ENCODE measurements at places on chromosomes 2 and 18.

DNA sequence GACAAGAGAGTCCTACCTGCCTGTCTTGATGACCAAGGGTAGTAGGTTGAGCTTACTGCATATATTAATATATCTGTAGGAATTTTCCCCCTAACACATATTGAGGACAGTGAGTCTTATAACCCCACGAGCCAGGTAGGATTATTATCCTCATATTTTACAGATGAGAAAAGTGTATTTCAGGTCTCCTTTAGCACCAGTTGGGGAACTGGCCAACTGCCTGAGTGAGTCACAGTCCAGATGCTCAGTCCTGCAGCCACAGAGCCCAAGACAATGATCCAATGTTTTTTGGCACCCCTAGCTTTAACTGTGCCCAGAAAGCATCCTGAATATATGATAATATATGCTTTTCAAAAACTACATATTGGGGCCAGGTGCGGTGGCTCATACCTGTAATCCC, 30.8 kb upstream of the GLS start:
- no peak for DNase-seq

- DNase-seq = no peak
These were observed 87.7 kb upstream of the CXCR4 start for GRCh38 chr2:136205615-136206014.

- DNase-seq = peak; percentile 19
These were observed 70.0 kb downstream of the ACSL3 start for GRCh38 chr2:222930862-222931261.

DNA sequence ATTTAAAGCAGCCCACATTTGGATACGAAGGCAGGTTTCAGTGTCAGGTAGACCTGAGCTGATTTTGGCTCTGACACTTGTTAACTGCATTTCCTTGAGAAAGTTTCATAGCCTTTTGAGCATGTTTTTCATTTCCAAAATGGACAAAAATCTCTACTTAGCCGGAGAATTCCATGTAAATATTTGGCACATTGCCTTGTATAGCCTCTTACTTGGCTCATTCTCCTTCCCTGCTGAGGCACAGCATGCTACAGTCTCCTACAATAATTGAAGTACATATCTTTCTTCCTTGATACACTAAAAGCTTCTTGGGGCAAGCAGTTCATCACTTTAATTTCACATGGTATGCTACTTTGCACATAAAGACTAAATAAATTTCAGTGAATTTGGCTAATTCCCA, 772.2 kb upstream of the CHAC2 start:
- no peak for DNase-seq

DNA sequence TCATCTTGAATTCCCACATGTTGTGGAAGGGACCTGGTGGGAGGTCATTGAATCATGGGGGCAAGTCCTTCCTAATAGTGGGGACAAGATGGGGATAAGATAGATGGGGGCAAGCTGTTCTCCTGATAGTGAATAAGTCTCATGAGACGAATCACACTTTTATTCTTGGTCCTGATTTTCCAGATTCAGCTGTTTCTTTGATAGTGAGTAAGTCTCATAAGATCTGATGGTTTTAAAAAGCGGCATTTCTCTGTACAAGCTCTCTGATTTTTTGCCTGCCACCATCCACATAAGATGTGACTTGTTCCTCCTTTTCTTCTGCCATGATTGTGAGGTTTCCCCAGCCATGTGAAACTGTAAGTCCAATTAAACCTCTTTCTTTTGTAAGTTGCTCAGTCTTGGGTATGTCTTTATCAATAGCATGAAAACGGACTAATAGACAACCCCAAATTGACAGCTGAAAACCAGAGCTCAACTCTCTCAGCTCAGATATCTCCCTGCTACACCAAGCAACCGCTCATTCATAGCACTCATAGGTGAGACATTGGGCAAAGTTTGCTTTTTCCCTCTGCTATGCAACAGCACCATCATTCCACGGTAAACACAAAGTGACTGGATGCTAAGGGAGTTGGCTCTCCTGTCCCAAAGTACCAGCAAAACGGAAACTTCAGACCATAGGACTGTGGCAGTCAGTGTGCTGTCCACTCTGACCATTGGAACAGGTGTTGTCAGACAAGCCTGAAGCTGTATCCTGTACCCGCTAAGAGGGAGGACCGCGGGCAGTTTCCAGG, 44.9 kb upstream of the TBC1D8 start:
- no peak for DNase-seq

DNA sequence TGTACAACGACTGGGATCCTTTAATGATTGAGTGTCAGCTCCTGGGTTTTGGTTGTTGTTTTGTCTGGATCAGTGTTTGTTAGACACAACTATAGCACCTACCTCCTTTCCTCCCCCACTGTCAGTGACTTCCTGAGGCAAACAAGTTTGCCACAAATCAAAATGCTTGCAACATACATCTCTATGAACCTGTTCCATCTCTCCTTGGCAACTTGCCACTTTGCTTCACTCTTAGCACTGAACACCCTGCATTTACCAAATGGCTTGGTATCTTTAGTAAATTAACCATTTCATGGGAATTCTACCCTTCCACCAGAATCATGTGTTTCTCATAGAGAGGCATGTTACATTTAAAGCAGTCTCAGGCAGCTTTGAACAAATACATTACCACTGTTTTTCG, 301.1 kb upstream of the TANK start:
- DNase-seq = no peak

DNA sequence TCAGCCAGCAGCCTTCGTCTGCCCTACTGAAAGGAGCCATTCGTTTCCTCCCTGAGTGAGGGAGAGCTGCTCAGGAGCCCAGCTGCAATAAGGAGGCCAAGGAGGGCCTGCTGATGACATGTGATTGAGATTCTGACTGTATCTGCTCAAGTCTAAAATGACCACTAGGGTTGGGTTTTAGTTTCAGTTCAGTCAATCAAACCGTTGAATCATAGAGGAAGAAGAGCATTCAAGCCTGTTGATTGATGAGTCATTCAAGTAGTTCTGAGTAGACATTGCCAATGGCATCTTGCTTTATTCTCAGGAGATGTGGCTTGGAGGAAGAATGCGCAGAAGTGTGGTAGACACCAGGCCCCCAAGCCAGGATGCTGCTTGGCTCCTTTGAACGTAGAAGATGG, 19.9 kb upstream of the BCL2L11 start:
- peak; percentile 91 for DNase-seq

GRCh38 chr2:41498781-41499180, 549.0 kb upstream of the PKDCC start:
- DNase-seq = peak; percentile 82

DNA sequence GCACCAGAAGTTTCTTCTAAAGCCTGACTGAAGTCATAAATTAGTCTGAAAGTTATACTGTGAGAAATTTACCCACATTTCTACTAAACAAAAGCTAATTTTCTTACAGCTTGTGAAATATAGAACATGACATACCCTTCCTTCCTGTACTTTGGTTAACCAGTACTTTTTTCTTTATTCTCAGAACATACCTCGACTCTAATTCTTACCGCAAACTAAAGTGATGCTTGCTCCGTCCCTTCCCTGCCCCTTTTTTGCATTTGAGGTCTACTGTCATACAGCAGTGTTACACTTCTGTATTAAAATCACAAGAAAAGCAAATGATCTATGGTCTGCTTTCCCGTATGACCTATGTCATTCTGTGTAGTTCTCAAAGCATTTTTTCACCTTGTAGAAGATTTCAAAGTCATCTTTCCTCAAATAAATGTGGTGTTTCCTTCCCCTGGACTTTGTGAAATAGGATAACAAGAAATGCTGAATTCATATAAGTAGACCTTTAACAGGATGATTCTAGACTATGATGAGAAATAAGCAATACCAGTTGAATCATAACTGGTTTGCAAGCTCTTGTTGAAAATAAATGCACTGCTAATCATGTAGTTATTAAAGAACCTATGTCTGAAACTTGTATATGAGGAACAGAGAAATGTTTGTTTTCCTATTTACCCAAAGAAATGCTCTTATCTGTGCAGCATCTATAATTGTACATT, 30.4 kb downstream of the CYTIP start:
- DNase-seq = no peak

- DNase-seq = no peak
These were observed 740.3 kb upstream of the RAB6C start for GRCh38 chr2:129239141-129239540.

GRCh38 chr2:10895231-10895630, 16.5 kb upstream of the KCNF1 start:
- DNase-seq = no peak

- DNase-seq = no peak
These were observed 14.4 kb upstream of the HES6 start for GRCh38 chr2:238254095-238254723.

- no peak for DNase-seq
These were observed 21.9 kb downstream of the RTP5 start for GRCh38 chr2:241891315-241891987.

- no peak for DNase-seq
These were observed 542.4 kb upstream of the NRP2 start for GRCh38 chr2:205139822-205140463.

- no peak for DNase-seq
These were observed 776.3 kb upstream of the CDH7 start for GRCh38 chr18:64974391-64975125.

DNA sequence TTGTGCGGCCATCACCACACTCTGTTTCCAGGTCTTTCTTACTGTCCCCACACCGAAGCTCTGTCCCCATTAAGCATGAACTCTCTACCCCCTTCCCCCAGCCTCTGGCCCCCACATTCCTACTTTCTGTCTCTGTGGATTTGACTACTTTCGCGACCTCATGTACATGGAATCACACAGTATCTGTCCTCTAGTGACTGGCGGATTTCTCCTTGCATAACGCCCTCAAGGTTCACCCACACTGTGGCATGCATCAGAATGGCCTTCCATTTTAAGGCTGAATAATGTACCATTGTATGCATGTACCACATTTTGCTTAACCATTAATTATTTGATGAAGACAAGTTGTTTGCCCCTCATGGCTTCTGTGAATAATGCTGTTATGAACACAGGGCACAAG, 467.6 kb upstream of the HS6ST1 start:
- no peak for DNase-seq

DNA sequence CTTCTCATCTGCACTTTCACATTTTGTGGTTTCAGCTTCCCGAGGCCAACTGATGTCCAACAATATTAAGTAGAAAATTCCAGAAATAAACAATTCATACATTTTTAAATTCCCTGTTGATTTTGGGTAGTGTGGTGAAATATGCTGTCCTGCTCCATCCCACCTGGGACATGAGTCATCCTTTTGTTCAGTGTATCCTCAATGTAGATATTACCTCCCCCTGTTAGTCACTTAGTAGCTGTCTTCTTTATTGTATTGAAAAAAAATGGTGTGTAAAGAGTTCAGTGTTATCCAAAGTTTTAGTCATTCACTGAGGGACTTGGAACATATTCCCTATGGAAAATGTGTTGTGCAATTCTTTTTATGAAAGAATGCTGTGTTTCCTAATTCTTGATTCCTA, 348.1 kb downstream of the SOCS6 start:
- DNase-seq = no peak

DNA sequence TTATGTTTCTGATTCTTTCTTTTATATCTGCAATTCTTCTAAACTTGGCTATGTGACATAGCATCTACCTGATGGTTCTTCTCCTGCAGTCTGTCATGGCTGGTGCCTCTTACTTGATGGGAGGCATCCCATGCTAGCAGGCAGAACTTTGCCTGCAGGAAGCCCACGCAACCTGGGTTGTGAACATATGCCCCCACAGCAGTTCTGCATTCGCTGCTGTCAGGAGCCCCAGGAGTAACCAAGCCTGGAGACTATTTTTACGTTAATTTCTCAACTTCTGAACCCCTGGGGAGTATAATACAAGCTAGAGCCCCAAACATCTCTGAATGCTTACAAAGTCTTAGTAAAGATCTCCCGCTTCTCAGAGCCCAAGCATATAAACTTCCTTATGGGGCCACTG, 12.1 kb downstream of the FAM168B start:
- DNase-seq = no peak

DNA sequence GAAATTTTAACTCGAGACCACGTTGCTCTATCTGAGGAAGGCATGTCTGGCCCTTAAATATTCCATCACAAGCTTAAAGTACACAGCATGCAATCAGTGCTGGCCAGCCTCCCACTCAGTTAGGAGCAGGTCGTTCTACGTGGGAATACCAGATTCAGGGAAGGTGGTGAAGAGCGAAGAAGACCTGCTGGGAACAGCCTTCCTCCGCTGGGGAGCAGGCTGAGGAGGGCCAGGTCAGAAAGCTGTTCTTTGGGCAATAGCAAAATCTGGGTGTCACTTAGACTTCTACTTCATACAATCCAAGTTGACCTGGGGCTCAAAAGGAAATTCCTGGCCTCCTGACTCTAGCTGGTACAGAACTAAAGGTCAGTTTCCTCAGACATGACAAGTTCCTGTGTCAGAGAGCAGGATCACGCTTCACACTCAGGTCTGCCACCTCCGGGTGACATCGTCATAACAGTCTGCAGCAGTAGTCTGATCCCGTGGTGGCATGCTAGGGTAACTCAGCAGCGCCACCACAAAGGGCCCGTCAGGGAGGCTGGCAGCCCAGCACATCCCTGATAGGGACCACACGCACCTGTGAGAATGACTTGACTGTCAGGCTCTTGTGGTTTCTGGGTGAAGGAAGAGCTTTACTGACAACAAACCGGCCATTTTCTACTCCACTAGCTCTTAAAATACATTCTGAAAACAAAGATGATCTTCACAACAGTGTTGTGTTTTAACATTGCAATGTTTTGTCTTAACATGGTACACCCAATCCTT, 35.2 kb upstream of the NAPG start:
- DNase-seq = peak; percentile 70

GRCh38 chr18:3525870-3526420, 76.0 kb downstream of the TGIF1 start:
- peak; percentile 6 for DNase-seq

GRCh38 chr2:15758848-15759247, 167.2 kb downstream of the DDX1 start:
- DNase-seq = no peak

GRCh38 chr2:228048838-228049490, 132.5 kb downstream of the SPHKAP start:
- DNase-seq = no peak

DNA sequence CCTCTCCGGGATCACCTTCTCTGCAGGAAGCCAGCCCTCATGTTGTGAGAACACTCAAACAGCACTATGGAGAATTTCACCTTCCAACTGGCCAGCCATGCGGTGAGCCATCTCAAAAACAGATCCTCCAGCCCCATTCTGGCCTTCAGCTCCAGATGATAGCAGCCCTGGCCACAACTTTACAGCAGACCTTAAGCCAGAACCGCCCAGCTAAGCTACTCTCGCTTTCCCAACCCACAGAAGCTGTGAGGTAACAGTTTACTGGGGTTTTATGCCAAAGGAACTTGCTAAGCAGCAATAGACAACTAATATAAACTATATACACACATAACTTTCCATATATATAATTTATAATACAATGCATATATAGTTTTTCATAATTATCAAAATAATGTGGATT, 11.6 kb upstream of the PTPN4 start:
- no peak for DNase-seq

All from inflammatory macrophage treated with lipopolysaccharide for 1 hour (primary cell).